ENCODE measurements at places on chromosomes 16 and 17. TPM values are rescaled to one million over a fixed set of nuclear protein-coding genes. Genes with fewer than 3 reads are reported as not detected.

CD79B gene
- total RNA-seq = 50.2 TPM

NDUFAB1 gene
- total RNA-seq = 79.8 TPM

TAT gene
- not detected for total RNA-seq

TMEM114 gene
- not detected for total RNA-seq

GRCh38 chr17:82389379-82389778 lies 17.8 kb downstream of the UTS2R start:
- no peaks in the 10 kb centered on the region for H3K27me3 ChIP-seq
- H3K36me3 ChIP-seq = peaks cover 3% of the 10 kb centered on the region
- H3K27ac ChIP-seq = no peak overlapping the region
- peaks cover 1% of the 10 kb centered on the region for H3K4me1 ChIP-seq

DNA sequence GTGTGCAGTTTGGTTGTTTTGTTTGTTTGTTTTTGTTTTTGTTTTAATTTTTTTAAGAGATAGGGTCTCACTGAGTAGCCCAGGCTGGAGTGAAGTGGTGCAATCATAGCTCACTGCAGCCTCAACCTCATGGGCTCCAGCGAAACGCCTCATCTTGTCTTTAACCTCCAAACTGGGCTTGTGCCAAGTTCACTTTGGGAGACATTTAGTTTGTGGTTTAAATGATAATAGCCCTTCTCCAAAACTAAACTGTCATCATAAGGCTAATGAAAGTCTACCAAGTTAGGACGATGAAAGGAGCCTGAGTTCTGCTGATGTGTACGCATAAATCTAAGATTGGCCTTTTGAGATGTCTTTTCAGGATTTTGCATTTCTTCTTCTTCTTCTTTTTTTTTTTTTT lies 6.5 kb upstream of the CARD14 start:
- H3K4me1 ChIP-seq = peaks cover 2% of the 10 kb centered on the region
- no peak overlapping the region for H3K27ac ChIP-seq
- DNase-seq = no peak
- H3K4me3 ChIP-seq = no peak overlapping the region

DNA sequence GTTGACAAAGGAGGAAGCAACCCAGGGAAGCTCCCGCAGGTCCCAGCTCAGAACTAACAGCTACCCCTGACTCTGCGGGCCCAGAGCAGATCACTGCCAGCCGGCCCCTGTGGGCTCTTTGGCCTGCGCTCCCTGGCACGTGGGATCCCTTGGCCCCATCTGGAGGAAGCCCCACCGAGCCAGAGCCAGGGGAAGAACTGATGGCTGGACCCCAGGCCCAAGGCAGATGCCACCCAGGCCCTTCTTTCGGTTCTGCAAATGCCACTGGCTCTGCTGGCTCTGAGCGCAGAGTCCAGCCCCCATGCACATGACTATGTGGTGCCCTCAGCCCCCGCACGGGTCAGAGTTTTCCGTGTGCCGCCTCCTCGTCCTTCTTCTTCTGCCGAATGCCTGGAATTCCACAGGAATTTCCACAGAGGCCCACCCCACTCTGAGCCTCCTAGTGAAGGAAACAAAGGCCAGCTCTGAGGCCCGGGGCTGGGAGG lies 35.8 kb upstream of the SNN start:
- no peaks in the 10 kb centered on the region for H3K36me3 ChIP-seq
- peaks cover 24% of the 10 kb centered on the region for H3K4me1 ChIP-seq
- H3K27me3 ChIP-seq = peaks cover 8% of the 10 kb centered on the region
- DNase-seq = no peak
- no peak overlapping the region for H3K4me3 ChIP-seq

DNA sequence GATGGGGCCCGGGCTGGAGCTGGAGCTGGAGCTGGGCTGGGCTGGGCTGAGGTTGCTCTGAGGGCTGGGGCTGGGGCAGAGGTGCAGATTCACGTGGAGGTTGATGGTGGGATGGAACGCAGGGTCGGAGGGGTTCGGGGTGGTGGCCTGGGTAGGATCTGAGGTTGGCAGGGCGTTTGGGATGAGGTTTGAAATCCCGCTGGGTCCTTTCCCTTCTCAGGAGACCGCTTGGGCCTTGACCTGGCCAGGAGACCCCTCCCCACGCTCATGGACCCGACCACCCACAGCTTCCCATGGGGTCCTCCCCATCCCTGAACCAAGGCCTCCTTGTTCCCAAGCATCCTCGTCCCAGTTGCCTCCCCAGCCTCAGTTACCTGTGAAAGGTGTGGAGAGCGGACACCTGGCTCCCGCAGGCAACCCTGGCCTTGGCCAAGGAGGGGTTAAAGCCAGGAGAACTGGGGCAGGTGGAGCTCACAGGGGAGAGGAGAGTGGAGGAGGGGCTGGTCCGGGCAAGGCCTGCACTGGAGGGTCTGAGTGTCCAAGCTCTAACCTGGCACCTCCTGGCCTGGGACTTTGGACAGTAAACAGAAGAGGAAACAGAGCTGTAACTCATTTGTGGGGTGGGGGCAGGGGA lies at the start of gene ASGR2:
Gene ASGR2 (minus strand): TSS at position 582 of the 634 bp plus-strand sequence. CDS start 582 bp downstream, outside the sequence.
- H3K4me1 ChIP-seq = peaks cover 10% of the 10 kb centered on the region
- no peak within 1 kb of the TSS for H3K27ac ChIP-seq
- no peaks in the 10 kb centered on the region for H3K36me3 ChIP-seq
- DNase-seq = no peak
- H3K4me3 ChIP-seq = no peak within 1 kb of the TSS

GRCh38 chr17:50949128-50949988 lies 83.2 kb upstream of the TOB1 start:
- no peaks in the 10 kb centered on the region for H3K27me3 ChIP-seq
- DNase-seq = no peak
- no peak overlapping the region for H3K27ac ChIP-seq
- no peak overlapping the region for H3K4me3 ChIP-seq

DNA sequence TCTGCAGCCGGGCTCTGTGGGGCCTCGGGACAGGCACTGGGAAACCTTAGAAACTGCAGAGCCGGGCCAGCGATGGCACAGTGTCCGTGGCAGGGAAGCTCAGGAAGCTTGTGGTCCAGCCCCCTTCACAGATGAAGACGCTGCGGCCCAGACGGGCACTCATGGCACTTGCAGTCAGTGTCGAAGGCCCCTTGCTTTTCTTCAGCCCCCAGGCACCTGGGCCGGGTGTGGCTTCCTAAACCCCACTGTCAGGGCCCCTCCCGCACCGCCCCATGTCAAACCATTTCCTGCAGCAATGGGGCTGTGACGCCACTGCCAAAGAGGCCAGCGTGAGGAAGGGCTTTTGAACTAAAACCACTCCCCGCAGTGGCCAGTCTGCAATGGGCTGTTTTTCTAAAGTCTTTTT lies 164.0 kb downstream of the LAT start:
- H3K27me3 ChIP-seq = no peaks in the 10 kb centered on the region
- peak overlapping the region; percentile 92 for H3K27ac ChIP-seq
- peak; percentile 86 for DNase-seq
- H3K4me3 ChIP-seq = peak overlapping the region; percentile 33
- peaks cover 43% of the 10 kb centered on the region for H3K4me1 ChIP-seq

- H3K27ac ChIP-seq = no peak overlapping the region
- no peaks in the 10 kb centered on the region for H3K27me3 ChIP-seq
- H3K4me3 ChIP-seq = no peak overlapping the region
- H3K36me3 ChIP-seq = no peaks in the 10 kb centered on the region
- no peak for DNase-seq
Observed at GRCh38 chr16:51937771-51938170, 609.2 kb downstream of the TOX3 start.

GRCh38 chr17:38341035-38341721 lies 2.6 kb downstream of the GPR179 start:
- no peaks in the 10 kb centered on the region for H3K4me1 ChIP-seq
- H3K36me3 ChIP-seq = no peaks in the 10 kb centered on the region
- peaks cover 5% of the 10 kb centered on the region for H3K27me3 ChIP-seq
- no peak overlapping the region for H3K27ac ChIP-seq

GRCh38 chr16:12197812-12198211 lies 221.3 kb downstream of the SNX29 start:
- no peak overlapping the region for H3K27ac ChIP-seq
- no peak overlapping the region for H3K4me3 ChIP-seq
- no peaks in the 10 kb centered on the region for H3K36me3 ChIP-seq
- no peaks in the 10 kb centered on the region for H3K27me3 ChIP-seq
- DNase-seq = no peak

GRCh38 chr17:17275971-17276370 lies 5.1 kb downstream of the COPS3 start:
- H3K27me3 ChIP-seq = no peaks in the 10 kb centered on the region
- H3K4me3 ChIP-seq = no peak overlapping the region
- peaks cover 27% of the 10 kb centered on the region for H3K4me1 ChIP-seq
- DNase-seq = no peak

DNA sequence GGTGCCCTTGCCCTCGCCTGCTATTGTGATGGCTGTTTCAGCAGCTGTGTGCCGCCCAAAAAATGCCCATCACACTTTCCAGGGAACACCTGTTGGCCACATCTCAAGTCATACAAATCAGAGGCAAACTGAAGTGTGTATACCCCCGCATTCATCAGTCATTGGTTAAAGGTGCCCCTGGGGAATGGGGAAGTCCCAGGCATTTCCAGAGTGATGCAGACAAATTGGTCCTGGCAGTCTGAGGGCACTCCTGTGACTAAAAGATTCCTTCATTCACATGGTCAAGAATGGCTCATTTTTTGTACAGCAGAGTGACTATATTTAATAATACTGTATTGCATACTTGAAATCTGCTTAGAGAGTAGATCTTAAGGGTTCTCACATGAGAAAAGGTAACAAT lies 102.9 kb upstream of the TMEM97 start:
- H3K27ac ChIP-seq = no peak overlapping the region
- peaks cover 5% of the 10 kb centered on the region for H3K4me1 ChIP-seq
- no peak overlapping the region for H3K4me3 ChIP-seq
- DNase-seq = no peak
- no peaks in the 10 kb centered on the region for H3K36me3 ChIP-seq
- H3K27me3 ChIP-seq = peaks cover 18% of the 10 kb centered on the region

GRCh38 chr17:63641692-63642448 lies 19.7 kb downstream of the MAP3K3 start:
- no peak overlapping the region for H3K4me3 ChIP-seq
- H3K27ac ChIP-seq = no peak overlapping the region
- no peak for DNase-seq
- H3K27me3 ChIP-seq = no peaks in the 10 kb centered on the region
- H3K36me3 ChIP-seq = peaks cover 22% of the 10 kb centered on the region

DNA sequence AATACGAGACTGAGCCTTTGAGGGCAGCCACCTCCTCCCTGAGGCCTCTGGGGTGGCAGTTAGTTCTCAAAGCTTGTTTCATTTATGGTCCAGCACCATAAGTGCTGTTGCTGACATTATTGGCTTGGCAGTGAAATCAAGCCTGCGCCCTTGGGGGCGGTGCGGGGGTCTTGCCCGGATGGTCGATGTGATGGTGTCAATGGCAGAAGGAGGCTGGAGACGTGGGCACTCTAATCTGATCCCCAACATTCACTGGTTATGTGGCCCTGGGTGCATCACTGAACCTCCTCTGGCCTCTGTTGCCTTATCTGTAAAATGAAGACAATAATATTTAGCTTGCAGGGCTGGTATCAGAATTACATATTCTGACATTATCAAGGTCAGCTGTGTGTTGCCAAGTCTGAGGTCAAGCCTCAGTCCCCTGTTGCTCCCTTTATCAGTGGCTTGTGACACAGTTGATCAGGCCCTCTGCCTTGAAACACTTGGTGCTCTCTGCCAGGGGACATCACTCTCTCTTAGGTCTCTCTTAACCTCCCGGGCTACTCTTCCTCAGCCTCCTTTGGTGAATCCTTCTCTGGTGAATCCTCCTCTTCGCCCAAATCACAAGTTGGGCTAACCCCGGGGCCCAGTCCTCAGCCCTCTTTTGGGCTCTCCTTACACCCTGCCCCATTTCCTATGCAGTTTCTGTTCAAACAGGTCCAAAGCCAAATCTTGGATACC lies 11.8 kb upstream of the TMEM220 start:
- no peak for DNase-seq
- H3K36me3 ChIP-seq = no peaks in the 10 kb centered on the region
- no peak overlapping the region for H3K4me3 ChIP-seq
- no peak overlapping the region for H3K27ac ChIP-seq
- peaks cover 9% of the 10 kb centered on the region for H3K4me1 ChIP-seq
- H3K27me3 ChIP-seq = peaks cover 4% of the 10 kb centered on the region

DNA sequence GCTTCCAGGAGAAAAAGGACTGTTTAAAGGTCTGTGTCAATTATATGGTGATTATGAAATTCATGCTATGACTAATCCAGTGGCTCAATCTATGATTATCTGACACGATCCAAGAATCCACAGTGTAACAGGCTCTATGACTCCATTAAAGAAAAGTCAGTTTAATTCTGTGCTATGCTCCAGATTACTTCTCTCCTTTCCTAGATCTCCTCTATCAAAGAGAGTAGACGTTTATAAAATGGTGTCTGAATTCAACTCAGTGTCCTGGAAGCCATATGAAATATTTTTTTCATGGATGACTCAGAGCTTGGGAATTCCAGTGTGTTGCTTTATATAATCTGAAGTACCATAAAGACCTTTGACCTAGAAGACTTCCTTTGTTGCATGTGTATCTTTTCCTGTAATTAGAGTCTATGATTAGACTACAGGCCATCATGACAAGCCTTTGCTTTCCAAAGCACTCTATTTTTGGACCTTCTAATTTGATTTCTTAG lies 27.0 kb upstream of the NF1 start:
- no peak overlapping the region for H3K27ac ChIP-seq
- DNase-seq = no peak
- H3K27me3 ChIP-seq = no peaks in the 10 kb centered on the region
- no peak overlapping the region for H3K4me3 ChIP-seq

DNA sequence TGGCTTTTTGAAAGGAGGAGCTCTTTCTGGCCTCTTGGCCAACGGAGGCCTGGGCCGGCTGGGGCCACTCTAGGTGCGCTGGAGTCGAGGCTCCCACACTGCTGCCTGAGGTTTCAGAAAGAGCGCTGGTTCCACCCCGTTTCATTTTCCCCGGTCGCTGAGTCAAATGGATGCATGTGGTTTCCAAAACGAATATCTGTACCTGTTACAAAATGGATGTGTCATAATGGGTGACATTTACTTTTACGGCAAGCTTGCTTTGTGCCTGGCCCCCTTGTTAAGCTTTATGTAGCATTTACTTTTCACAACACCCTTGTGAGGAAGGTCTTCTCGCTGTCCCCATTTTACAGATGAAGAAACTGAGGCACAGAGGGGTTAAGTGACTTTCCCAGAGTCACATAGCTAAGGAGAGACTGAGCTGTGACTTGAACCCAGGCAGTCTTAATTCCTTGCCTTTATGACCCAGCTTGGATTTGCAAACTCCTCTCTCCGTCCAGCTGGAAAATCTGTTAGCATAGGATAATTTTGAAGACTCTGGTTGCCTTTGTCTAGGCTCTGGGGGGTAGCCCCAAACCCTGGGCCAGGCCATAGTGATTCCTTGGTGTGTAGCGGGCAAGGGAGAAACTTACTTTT lies 10.6 kb downstream of the KSR1 start:
- H3K36me3 ChIP-seq = peaks cover 4% of the 10 kb centered on the region
- H3K27me3 ChIP-seq = no peaks in the 10 kb centered on the region
- peak overlapping the region; percentile 89 for H3K27ac ChIP-seq
- peak; percentile 85 for DNase-seq
- peaks cover 86% of the 10 kb centered on the region for H3K4me1 ChIP-seq

GRCh38 chr17:50865868-50866260 lies 290 bp downstream of the TOB1 start:
- no peaks in the 10 kb centered on the region for H3K27me3 ChIP-seq
- peak overlapping the region; percentile 78 for H3K27ac ChIP-seq
- peaks cover 47% of the 10 kb centered on the region for H3K36me3 ChIP-seq
- DNase-seq = no peak
- peaks cover 47% of the 10 kb centered on the region for H3K4me1 ChIP-seq

Measured in activated CD4-positive, alpha-beta memory T cell treated with anti-CD3 and anti-CD28 coated beads, Interleukin-2, amount 10 ng/mL, durations not matched to agents 7 days and 5 days (primary cell).